Activated T-helper 17 cell treated with anti-CD3 and anti-CD28 coated beads, Interleukin-2, amount 50 U/mL, for 72 hours (primary cell): ENCODE measurements at places on chromosomes 6 and 20. TPM values are rescaled to one million over a fixed set of nuclear protein-coding genes. Genes with fewer than 3 reads are reported as not detected.

GRCh38 chr6:52558266-52559000 lies 18.4 kb downstream of the TRAM2 start:
- ATAC-seq, result no peak

GRCh38 chr20:34350095-34350494 lies 13.0 kb upstream of the ITCH start:
- no peak for ATAC-seq

GRCh38 chr20:257419-257818 lies at the start of gene DEFB132:
Gene DEFB132 (plus strand): TSS chr20:257724. CDS start chr20:257779, 55 bp downstream.
- no peak for ATAC-seq

DNA sequence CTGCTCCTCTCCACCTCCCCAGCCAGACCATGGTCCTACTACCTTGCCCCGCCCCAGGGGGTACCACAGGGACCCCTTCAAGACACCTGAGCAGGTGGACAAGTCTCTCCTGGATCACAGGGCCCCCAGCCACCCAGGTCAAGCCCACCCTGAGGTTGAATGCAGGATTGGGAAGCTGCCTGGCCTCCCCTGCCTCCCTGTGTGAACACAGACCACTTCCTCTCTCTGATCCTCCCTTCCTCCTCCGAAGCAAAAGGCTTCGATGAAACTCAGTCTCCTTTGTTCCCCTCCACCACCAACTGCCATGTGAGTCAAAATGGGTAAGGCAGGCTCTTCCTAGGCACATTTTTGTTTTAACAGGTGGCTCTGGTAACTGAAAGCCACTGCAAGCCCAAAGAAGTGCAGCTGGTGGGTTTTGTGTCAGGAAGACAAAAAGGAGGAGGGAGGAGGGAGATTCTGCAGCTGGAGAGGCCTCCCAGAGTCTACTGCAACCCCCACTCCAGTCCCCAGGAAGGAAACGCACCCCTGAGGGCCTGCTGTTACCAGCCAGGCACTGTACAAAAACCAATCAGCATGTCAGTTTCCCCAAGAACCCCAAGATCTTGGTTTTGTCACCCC lies 5.4 kb downstream of the ADA start:
- ATAC-seq, result peak; percentile 11

The GLP1R gene
- total RNA-seq, result not detected

The MAP7 gene
- 1.2 TPM for total RNA-seq

The ZSCAN9 gene
- 1.8 TPM for total RNA-seq

The CAGE1 gene
- 0.30 TPM for total RNA-seq

The C6orf58 gene
- not detected for total RNA-seq

The BCAS1 gene
- not detected for total RNA-seq

The PRDM1 gene
- total RNA-seq, result 138 TPM
